Sciatic nerve (tissue), 2 donors: ENCODE measurements at places on chromosomes 4 and X.

DNA sequence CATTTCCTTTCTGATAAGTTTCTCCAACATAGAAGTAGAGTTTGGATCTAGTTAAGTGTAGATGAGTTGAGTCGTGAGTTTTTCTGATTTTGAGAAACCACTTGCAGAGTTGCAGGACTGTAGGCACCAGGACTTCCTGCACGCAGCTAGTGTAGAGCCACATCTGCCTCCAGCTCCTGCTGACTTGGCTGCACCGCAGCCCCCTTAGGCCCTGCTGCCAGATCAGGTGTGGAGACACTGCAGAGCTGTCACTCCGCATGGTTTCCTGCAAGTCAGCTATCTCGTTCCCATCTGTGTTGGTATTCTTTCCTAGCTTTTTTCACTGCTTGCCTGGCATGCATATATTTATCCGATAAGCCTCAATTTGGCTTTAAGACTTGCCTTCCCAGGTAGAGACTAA is 48.9 kb downstream of the PCDH7 start:
- DNase-seq = no peak

- DNase-seq = no peak
Measured at GRCh38 chr4:120699354-120699753, 223.2 kb downstream of the PRDM5 start.

- no peak for DNase-seq
Measured at GRCh38 chr4:94468093-94468769, 16.5 kb downstream of the PDLIM5 start.

GRCh38 chr4:100509386-100509785 is 8.4 kb downstream of the EMCN start:
- DNase-seq = no peak

DNA sequence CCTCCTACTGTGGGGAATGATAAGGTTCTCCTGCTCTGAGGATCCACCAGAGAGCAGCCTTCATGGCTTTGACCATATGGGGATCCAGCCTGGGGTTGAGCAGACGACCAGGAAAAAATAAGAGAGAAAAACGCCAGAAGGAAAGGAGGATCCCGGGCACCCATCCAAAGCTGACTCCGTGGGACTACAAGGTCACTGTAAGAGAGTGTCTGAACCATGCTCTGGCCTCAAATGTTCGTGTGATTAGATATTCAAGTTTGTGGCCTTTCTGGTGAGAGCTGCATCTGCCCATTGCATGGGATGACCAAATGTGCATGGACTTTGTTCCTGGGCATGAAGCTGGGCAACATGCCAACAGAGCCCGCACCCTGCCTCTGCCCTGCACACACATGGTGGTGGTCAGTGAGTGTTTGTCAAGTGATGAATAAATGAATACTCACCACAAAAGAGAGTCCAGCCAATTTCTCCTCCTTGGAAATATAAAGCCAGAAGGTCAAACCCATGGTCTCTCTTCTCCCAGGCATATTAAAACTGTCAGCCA is 346.0 kb upstream of the GATB start:
- DNase-seq = no peak

- DNase-seq = no peak
Measured at GRCh38 chr4:186039697-186040096, 29.3 kb upstream of the TLR3 start.

DNA sequence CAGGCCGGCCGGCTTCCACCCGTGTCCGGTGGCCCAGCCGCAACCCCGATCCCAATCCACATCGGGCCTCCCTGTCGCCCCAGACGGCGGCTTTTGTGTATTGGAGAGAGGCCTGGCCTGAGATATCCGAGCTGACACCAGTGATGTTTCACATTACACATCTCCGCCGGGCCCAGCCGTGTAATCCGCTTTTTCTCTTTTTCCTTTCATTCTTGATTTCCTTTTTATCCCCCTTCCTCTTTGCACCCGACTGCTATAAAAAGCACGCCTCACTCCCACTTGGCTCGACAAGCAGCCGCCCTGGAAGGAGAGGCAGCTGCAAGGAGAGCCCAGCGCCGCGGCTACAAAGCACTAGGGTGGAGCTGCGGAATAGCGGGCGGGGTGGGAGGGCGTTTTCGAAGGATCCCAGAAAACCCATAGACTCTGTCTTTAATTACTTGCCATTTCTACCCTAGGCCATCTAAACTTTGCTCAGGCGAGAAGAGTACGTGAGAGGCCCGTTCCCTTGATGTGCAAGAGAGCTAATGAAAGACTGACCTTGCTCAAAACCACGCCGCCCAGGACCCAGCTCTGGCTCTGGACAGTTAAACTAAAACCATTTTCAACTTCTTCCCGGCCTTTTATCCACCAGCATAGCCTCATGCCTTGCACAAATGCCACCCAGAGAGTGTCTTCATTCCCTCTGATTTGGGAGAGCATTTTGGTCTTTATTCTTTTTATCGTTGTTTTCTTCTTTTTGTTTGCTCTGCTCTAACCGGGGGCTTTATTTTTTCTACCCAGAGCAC is 3.2 kb downstream of the PITX2 start:
- no peak for DNase-seq

GRCh38 chr4:168784786-168785461 is 225.1 kb downstream of the CBR4 start:
- no peak for DNase-seq

- DNase-seq = no peak
Measured at GRCh38 chrX:109601486-109601885, 23.5 kb downstream of the KCNE5 start.

GRCh38 chr4:86872135-86872534 is 20.1 kb downstream of the C4orf36 start:
- no peak for DNase-seq

- DNase-seq = no peak
Measured at GRCh38 chr4:157591245-157591644, 370.7 kb downstream of the GRIA2 start.

DNA sequence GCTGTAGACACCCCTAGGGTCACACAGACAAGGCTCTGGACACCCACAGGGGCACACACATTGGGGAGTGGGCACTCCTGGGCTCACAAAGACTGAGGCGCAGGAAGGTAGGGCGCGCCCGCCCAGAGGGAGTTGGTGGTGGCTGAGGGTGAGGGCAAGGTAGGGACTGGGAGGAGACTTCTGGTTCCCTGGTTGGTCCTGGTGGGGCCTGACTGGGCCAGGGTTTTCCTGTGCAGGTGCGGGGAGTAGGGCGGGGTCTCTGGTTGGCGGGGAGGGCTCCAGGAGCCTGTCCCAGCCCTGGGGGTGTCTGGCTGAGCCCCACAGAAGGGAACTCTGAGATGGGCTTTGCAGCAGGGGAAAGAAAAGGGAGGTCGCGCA is 6.7 kb upstream of the WAS start:
- DNase-seq = no peak

DNA sequence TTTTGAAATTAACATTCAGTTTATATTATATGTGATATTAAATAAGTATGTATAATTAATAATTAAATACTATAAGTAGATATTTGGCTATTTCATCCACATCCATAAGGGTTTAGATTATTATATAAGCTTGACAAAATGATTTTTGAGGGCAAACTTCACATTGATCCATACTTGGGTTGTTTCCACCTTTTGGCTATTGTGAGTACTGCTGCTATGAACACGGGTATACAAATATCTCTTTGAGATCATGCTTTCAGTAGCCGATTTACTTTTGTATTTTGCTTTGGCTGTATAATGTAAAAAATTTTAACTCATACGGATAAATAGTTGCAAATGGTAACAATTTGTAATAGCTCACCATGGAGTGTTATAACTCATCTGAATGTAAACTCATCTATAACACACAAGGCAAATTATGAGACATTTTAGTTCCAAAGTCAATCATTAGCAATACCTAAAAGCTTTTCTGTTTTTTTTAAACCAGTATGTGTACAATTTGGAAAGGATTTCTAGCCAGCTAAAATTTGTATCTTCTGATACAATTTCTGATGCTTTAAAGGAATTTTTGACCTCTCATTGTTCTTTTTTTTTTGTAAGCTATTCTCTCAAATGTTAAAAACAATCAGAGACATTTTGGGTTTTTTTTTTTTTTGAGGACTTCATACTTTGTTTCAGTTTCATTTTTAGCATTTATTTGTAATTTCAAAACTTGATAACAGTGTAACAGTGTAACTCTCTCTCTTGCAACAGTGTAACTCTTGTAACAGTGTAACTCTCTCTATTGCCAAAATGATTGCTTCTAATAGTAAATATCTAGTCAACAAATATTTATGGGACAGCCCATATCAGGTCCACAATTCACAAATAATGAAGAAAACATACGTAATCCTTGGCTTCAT is 51.8 kb upstream of the ARX start:
- DNase-seq = no peak

DNA sequence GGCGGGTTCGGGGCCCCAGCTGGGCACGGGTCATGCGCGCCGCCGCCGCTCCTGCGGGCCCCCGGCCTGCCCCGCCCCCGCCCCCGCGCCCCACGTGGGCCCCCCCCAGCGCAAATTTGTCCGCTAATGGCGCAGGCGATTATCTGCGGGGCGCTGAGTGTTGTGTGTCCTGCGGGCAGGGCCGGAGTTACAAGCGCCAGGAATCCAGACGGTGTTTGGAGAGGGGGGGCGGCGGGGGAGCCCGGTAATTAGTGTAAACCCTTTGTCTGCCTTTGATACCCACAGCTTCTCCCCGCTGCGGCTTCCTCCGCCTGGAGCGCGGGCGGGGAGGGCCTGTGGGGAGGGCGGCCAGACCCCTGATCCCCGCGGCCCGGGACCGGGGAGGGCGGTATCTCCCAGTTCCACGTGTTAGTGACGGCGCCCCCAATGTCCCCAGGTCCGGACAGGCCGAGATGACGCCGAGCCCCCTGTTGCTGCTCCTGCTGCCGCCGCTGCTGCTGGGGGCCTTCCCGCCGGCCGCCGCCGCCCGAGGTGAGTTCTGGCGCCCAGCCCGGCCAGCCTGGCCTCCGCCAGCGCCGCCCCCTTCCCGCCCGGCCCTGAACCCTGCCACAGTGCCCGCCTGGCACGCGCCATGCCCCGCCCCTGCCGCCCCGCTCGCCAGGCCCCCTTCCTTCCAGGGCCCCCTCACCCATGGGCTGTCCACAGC is 761 bp downstream of the FGFRL1 start:
- DNase-seq = no peak

DNA sequence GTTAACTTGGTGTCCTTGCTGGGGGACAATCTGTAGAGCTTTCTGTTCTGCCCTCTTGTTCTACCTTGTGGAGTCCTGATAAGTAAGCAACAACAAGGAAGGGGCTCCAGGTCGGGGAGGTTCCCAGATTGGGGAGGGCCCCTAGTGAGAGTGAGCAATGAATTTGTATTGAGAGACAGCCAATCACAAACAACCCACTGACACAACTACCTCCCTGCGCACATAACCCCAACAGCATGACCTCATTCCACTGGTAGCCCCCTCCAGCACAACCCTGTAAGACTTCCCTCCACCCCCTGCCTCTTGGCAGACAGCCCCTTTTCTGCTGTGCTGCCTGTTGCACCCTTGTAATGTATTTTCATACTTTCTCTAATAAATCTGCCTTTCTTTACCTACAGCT is 19.7 kb upstream of the PNPLA4 start:
- no peak for DNase-seq

GRCh38 chrX:155188786-155189185 is 27.5 kb upstream of the VBP1 start:
- no peak for DNase-seq

- DNase-seq = no peak
Measured at GRCh38 chrX:135984791-135985156, 461 bp upstream of the SLC9A6 start.

DNA sequence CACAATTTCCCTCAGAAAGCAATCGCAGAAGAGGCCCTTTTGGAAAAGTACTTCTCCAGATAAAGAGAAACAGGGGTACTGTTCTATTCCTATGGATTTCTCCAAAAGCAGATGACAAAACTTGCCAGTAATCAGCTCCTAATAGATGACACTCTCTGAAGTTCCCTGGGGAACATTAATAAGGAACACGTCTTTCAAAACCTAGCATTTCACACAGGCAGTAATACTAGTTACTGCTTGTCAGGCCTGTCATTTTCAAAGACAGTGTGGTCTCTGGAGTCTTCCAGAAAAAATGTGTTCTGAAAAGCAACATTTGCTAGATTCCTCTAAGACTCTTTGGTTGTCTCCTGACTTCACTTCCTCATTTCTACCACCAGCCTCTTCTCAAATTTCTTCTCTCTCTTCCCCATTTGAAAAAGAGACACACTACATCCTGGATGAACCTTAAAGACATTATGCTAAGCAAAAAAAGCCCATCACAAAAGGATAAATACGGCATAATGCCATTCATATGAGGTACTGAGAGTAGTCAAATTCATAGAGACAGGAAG is 47.3 kb downstream of the CHRDL1 start:
- no peak for DNase-seq

DNA sequence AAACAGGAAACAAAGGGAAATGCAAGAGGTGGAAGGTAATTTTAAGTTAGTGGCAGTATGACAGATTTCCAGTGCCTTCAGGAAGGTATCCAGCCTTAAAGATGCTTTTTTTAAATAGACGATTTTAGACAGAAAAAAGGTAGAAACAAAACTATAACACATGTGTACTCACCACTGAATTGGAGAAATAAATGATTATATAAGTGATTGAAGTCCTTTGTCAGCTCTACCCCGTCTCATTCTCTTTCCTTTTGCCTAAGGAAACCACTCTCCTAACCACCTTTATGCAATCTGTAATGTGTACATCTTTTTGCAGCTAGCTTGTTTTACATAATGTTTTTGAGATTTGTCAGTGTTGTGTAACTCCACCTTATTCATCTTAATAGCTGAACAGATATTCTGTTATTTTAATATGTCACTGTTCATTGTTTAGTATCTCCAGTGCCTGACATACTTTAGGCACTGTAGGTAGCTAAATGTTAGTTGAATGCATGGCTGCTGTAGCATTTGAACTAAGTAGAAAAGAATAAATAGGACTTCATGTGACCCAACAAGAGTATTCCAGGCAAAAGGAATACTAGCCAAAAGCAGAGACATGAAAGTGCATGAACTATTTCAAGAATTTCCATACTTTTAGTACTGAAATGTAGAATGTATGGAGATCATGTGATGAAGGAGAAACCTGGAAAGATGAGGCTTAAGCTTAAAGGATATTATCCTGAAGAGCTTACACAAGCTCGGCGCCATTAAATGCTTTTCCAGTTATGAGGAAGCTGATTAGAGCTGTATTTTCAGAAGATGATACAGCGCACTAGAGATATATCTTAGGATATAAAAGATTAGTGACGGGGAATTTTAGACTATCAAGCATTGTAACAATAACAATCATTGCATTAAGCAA is 865 bp downstream of the FAM200B start:
- no peak for DNase-seq

- no peak for DNase-seq
Measured at GRCh38 chr4:77220828-77221613, 64.0 kb downstream of the CCNG2 start.

GRCh38 chr4:73904491-73904890 is 35.3 kb downstream of the CXCL1 start:
- DNase-seq = no peak

DNA sequence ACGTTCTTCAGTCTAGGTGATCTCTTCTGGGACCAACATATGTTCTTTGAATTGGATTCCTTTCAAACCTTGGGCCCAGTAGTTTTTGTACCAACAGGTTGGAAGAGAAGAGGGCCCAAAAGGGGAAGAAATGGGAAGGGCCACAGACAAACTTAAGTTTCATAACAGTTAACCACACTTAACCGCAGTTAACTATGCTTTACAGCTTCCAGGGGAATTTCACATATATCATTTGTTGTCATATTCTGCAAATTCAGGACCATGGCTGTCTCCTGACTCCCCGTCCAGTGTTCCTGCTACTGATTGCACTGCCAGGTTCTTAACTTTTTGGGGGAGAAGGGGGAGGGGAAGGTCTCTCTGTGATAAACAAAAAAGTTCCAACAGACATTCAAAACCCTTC is 34.6 kb downstream of the RTL5 start:
- DNase-seq = no peak
